ENCODE measurements at places on chromosomes 13 and 19.

DNA sequence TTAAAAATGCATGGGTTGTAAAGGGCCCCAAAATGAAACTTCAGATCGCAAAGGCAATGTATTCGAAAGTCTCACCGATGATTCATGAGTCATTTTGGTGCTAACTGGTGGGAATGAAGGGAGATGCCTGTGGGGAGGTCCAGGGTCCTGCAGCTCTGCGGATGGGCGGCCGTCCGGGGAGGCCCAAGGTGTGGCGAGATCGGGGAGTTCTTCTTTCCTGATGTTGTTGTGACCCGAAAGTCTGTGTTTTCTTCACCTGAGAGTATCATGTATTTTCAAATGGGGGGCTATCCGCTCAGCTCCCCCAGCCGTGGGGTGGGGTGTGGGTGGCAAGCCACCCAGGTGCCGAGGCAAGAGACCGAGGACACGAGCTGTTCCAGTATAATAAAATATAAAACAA lies 36.5 kb downstream of the TFDP1 start:
- no peak for DNase-seq

- no peak for DNase-seq
Measured at GRCh38 chr13:85528491-85529217, 270.6 kb downstream of the SLITRK6 start.

- DNase-seq = peak; percentile 35
Measured at GRCh38 chr19:19405971-19406877, 749 bp downstream of the GATAD2A start.

GRCh38 chr13:101144808-101145419 lies 271.4 kb downstream of the NALCN start:
- DNase-seq = no peak

DNA sequence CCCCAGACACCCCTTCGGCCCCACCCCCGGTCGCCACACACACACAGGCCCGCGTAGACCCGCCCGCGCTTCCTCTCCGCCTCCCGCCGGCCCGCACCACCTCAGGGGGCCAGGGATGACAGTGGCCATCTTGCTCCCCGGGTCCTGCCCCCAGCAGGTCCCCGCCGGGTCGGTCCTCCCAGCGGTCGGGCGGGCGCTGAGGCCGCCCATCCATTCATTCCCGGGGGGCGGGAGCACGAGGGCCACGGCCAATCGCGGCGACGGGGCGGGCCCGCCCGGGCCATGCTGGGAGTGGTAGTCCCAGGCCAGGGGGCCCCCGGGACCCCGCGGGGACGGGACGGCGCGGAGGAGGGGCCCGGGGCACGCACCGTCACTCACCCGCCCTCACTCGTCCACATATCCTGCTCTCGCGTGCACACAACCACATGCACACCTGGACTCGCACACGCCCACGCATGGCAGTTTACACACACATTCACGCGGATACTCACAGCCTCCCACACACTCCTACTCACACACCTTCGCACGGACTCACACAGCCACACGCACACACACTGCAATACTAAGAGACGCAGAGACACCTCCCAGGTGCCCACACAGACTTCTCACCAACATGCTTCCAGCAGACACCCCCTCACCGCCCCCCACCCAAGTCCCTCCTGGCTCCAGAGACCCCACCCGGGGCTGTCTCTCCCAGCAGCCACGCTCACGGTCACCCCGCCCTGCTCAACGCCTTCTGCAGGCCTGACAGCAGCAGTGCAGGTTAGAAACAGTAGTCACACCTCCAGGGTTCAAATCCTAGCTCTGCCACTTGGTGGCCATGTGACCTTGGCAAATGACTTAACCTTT lies at the start of gene DPF1:
DPF1 (minus strand) TSS at position 209 of the 849 bp plus-strand sequence; CDS start at position 129, 80 bp downstream.
- peak; percentile 48 for DNase-seq

DNA sequence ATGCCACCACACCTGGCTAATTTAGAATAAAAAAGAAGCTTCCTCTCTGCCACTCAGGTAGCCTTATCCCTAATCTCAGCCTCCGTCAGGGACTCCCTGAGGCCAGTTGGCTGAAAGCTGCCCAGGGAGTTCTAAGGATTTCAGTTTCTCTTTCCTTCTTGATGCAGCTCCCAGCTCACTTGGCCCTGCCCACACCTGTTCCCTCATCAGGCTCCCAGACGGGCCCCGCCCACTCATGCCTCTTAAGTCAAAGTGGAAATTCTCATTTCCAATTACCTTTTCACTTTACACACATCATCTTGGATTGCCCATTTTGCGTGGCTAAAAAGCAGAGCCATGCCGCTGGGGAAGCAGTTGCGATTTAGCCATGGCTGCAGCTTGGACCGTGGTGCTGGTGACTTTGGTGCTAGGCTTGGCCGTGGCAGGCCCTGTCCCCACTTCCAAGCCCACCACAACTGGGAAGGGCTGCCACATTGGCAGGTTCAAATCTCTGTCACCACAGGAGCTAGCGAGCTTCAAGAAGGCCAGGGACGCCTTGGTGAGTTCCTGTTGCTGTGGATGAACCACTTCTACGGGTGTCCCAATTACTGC lies at the start of gene IFNL1:
IFNL1 (plus strand) TSS at position 353 of the 591 bp plus-strand sequence; CDS start at position 368, 15 bp downstream.
- DNase-seq = no peak

DNA sequence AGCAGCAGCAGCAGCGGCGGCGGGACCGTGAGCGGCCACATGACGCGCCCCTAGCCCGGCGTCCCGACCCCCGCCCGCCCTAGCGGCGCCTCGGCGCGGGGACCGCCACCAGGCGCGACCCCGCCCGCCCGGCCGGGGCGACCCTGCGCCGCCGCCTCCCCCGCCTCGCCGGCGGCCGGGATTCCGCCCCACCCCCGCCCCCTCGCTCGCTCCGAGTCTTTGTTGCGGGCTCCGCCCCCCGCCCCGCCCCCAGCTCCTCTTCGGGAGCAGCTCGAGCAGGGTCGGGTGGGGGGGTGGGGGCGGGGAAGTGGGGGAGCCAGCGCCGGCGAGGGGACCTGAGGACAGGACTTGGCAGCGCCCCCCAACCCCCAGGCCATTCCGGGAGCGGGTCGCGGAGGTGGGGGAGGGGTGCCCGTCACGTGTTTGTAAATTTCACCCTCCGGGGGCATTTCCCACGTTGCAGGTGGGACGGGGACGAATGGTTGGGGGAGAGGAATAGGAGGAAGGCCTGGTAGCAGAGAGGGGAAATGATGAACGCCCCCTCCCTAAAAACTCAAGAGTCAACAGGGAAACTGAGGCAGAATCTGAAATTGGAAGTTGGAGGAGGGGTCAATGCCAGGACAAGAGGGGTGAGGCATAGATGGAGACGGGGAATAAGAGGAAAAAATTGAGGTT lies at the start of gene OLFM2:
OLFM2 (minus strand) TSS at position 190 of the 675 bp plus-strand sequence; CDS start at position 41, 149 bp downstream.
- peak; percentile 22 for DNase-seq

DNA sequence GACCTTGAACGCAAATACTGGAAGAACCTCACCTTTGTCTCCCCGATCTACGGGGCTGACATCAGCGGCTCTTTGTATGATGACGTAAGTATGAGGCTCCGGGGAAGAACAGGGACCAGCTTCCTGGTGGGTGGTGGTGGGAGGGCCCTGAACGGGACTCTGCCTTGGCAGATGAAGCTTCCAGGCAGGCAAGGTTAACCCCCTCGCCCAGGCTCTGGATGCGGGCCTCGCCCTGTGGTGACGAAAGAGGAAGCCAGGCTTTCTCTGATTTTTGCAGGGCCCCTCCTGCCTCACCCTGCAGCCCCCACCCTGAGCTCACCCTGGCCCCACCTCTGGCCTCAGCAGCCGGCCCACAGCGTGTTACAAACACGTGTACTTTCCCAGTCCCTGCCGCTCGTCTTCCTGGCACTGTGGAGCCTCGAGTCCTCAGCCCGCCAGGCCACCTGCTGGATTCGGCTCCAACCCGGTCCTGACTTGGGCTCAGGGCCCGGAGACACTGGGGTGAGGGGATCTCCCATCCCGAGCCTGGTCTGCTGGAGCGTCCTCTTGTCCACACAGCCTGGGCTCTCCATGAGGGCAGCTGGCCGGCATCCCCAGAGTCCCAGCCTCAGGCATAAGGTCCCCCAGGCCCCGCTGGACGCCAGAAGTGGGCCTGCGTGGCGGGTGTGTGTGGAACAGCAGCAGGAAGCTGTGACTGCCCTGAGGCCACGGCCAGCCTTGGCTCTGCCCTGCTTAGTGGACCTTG lies 72.4 kb downstream of the KDM4B start:
- DNase-seq = no peak

Data from activated CD4-positive, alpha-beta T cell treated with anti-CD3 and anti-CD28 coated beads for 24 hours (primary cell).